ENCODE measurements at places on chromosomes 2 and 18.

- DNase-seq = no peak
Measured at GRCh38 chr18:3207565-3207964, 12.2 kb downstream of the MYOM1 start.

DNA sequence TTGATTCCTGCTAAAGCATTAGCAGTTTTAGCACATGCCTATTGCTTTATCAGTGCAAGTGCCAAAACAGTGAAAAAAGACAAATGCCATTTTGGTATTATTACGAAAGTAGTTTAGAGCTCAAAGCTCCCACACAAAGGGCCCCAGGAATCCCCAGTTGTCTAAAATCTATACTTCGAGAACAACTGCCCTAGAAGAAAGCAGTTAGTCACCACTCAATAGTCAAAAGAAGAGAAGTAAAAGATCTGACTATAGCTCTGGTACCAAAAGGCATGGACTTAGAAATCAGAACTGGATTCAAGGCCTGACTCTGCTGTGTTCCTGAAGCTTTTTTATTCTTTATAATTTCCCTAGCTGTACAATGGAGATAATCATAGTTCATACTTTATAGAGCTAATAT lies 21.8 kb downstream of the SCN3A start:
- DNase-seq = no peak

GRCh38 chr2:15964936-15965563 lies 24.7 kb downstream of the MYCN start:
- no peak for DNase-seq

- DNase-seq = no peak
Measured at GRCh38 chr2:134706587-134707329, 12.0 kb downstream of the TMEM163 start.

- DNase-seq = no peak
Measured at GRCh38 chr18:9109523-9109922, 7.0 kb downstream of the NDUFV2 start.

- DNase-seq = no peak
Measured at GRCh38 chr18:13366962-13367892, 148.7 kb downstream of the LDLRAD4 start.

- DNase-seq = no peak
Measured at GRCh38 chr2:178279142-178279541, 84.8 kb downstream of the OSBPL6 start.

- DNase-seq = no peak
Measured at GRCh38 chr2:32358111-32358482, 1.3 kb downstream of the BIRC6 start.

DNA sequence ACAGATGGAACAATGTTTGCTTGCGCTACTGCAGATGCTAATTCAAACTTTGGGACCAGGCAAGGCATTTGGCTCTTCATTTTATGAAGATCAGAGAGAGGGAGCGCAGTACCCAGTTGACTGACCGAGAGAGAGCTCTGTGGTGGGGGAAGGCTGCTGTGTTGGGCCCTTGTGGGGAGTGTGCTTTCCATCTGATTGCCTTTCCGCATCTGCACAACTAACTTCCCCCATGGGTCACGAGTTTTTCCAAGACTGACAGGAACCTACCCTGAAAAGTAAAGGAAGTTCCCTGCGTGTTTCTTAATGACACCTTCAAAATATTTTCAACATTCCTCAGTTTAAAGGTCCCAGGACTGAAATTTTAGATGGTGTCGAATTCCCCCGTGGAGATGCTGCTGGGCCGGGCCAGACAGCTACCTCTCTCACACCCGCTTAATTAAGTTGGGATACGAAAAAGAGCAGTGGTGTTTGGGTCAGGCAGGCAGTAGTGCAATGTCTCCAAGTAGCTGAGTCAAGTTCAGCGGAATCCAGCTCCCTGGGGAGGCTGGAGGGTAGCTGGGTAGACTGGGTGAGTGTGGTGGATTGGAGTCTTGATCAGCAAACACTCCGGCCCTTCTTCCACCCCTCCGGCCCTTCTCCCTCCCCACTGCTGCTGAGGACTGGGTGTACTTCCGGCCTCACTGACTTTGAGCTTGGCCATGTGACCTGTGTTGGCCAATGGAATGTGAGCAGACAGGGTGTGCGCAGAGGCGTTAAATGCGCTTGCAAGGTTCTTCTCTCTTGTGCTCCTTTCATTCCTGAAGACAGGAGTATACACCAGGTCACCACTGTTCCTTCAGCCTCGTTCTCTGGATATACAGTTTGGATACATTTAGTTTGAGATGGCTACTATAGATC lies 2.3 kb upstream of the ARHGAP25 start:
- no peak for DNase-seq

GRCh38 chr2:150824118-150824517 lies 336.7 kb upstream of the RND3 start:
- no peak for DNase-seq

DNA sequence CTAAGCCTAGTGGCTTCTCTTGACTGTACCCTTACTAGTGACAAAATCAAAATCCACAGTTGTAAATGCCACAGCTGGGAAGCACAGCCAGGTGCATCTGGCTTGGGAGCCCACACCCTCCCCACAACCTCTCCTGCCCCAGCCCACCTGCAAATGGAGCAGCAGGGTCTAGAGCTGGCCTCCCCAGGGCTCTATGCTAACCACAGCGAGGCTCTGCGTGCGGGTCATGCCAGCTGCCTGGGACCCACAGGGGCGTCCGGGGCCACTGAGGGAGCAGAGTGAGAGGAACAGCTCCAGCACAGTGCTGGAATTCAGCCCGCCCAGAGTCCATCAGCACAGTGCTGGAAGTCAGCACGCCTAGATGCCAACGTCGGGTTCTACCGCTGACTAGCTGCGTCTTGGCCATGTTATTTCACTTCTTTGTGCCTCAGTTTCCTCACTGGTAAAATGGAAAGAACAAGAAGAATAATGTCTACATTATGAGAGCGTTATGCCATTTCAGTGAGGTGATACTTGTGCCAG lies 109.1 kb upstream of the ID2 start:
- no peak for DNase-seq

GRCh38 chr2:3642521-3643215 lies 15.3 kb upstream of the ALLC start:
- DNase-seq = no peak

DNA sequence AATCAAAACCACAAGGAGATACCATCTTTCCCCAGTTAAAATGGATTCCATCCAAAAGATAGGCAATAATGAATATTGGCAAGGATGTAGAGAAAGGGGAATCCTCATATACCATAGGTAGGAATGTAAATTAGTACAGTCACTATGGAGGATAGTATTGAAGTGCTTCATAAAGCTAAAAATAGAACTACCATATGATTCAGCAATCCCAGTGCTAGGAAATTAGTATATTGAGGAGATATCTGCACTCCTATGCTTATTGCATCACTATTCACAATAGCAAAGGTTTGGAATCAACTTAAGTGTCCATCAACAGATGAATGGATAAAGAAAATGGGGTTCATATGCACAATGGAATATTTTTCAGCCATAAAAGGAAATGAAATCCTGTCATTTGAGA lies 251.2 kb downstream of the ZNF804A start:
- DNase-seq = no peak

DNA sequence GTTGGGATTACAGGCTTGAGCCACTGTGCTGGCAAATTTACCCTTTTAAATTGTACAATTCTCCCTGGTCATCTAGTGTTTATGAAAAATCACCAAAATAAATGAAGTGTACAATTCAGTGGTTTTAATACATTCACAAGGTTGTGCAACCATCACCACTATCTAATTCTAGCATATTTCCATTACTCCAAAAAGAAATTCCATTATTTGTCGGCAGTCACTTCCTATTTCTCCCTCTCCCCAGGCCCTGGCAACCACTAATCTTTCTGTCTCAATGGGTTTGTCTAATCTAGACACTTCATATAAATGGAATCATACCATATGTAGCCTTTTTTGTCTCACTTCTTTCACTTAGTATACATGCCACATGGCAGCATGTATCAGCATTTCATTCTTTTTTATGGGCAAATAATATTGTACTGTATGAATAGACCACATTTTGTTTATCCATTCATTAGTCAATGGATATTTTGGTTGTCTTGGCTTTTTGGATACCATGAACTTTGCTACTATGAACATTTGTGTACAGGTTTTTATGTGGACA lies 12.6 kb upstream of the POLE4 start:
- no peak for DNase-seq

- no peak for DNase-seq
Measured at GRCh38 chr2:9739531-9739964, 103.7 kb upstream of the TAF1B start.

DNA sequence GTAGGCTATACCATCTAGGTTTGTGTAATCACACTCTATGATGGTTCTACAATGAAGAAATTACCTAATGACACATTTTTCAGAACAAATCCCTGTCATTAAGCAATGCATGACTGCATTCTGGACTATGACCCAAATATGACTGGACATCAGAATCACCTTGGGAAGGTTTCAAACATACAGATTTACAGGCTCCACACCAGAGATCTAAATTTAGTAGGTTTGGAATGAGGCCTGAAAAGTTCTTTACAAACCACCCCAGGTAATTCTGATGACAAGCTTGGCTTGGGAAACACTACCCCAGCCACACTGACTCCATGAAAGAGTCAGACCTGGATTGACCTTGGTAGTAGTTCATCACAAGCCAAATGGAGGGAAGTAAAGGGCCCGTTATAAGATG lies 52.2 kb upstream of the NFE2L2 start:
- no peak for DNase-seq

- no peak for DNase-seq
Measured at GRCh38 chr2:45909677-45910191, 258.3 kb downstream of the PRKCE start.

GRCh38 chr2:143696651-143697050 lies 567.4 kb downstream of the ARHGAP15 start:
- no peak for DNase-seq

DNA sequence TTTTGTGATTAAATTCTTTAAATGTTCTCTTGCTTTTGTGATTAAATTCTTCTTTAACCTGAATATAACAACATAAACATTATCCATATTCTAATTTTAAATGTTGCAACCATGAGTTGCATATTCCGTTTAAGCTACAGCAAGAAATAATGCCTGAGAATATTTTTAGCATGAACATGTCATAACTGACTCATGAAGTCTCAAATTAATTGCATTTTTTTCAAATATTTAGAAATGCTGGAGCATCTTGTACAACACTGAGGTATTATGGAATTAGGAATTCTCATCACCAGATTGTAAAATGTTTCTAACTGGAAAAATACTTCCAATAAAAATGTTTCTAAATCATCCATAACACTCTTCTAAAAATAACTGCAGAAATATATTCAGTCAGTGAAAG lies 14.7 kb downstream of the ROCK2 start:
- DNase-seq = no peak

- no peak for DNase-seq
Measured at GRCh38 chr2:85390941-85391669, 19.1 kb downstream of the CAPG start.

DNA sequence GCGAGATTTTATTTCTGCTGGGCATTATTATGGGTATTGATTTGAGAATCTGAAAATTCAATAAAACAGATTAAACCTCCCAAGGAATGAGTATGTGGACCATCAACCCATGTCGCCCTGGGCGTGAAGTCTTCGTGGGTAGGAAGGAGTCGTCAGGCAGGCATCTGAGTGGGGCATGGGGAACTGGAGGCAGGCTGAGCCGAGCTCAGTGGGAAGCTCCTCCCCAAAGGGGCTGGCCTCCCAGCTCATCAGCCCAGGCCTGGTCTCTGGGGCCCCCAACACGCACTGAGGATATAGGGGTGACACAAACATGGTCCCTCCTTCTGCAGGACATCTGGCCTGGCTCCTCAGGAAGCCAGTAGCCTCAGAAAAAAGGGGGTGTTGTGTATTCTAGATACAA lies 265.2 kb downstream of the TFCP2L1 start:
- DNase-seq = no peak

- DNase-seq = no peak
Measured at GRCh38 chr2:218368621-218369153, 12.0 kb downstream of the CATIP start.

DNA sequence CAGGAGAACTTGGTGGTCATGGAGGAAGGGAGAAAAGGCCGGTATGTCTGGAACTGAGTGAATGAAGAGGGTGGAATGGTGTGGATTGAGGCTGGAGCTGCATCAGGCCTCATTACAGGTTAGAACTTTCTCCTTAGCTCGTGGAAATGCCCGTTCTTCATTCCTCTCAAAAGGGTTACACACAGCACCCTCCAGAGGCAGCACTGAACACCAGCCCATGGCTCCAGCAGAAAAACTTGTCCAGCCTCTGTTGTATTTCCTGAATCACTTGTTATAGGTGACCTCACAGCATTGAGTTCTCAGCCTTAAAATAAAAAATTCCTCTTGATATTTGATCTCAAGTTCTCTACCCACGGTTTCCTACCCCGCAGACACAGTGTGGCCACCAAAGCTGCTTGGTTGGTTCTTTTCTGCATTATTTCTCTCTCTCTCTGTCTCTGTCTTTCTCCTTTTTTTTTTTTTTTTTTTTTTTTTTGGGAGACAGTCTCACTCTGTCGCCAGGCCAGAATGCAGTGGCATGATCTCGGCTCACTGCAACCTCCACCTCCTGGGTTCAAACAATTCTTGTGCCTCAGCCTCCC lies 89.6 kb downstream of the ITGB1BP1 start:
- DNase-seq = no peak

DNA sequence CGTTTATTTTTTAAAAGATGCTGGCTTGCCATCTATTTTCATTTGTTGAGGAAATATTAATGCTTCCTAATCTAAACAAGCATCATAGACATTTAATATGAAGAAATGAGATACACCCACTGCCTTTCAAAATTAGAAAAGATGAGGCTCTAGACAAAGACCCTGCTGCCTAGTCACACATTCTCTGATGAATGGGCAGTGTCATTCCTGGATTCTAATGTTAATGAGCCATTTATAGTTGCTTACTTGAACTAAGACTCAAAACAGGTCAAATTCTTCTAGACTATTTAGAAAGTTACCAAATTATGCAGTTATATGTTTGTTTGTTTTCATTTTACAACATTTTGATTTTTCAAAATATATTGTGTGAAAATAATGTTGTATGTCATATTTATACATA lies 237.6 kb downstream of the CDH7 start:
- DNase-seq = no peak

- DNase-seq = no peak
Measured at GRCh38 chr18:55100817-55101457, 141.7 kb upstream of the CCDC68 start.
